ENCODE measurements at places on chromosomes 7 and 10.

DNA sequence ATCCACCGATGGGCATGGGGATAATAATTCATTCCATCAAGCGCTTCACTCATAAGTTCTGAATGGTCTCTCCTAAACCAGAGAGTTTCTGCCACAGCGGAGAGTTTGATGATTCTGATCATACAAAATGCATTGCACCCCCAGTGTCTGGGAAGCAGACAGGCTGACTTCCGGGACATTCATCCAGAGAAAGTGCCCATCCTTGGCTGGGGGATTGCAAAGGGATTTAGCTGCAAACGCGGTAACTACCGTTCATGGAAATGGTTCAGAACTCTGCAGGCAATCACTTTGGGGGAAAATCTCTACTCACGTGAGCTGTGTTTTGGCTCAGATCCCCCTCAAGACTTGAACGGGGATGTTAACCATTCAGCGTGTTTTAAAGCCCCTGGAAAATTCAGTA lies 33.4 kb upstream of the CALN1 start:
- DNase-seq, result no peak

DNA sequence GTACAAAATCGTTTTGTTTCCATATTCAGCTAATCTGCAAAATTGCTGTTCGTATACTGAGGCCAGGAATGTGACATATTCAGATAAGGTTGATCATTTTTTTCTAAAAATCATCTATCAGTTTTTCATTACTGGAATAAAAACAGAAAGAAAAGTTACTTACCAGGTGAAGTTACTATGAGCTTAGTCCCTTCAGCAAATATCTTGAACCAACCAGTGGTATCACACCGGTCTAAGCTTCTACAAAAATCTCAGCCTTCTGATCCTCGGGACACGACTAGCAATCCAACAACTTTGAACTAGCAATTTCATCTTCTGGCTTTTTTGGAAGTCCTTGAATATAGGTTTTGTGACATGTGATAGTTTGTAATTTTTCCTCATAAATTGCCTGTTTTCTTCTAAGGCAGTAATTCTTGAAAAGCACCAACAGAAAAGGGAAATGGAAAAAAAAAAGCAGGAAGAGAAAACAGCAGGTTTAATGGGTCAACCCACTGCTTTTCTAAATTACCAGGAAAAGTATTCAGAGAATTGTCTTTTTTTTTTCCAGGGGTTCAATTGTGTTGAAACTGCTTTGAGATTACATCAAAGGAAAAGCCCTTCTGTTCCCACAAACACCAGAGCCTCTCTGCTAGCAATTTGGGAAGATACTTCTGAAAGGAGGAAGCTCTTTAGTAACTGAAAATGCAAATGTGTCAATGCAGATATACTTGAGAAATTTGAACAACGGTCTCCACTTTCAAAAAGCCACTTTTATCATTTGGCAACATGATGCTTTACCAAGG lies 2.9 kb upstream of the TARP start:
- DNase-seq, result no peak

- no peak for DNase-seq
Measured at GRCh38 chr7:153682628-153683027, 369.6 kb upstream of the DPP6 start.

DNA sequence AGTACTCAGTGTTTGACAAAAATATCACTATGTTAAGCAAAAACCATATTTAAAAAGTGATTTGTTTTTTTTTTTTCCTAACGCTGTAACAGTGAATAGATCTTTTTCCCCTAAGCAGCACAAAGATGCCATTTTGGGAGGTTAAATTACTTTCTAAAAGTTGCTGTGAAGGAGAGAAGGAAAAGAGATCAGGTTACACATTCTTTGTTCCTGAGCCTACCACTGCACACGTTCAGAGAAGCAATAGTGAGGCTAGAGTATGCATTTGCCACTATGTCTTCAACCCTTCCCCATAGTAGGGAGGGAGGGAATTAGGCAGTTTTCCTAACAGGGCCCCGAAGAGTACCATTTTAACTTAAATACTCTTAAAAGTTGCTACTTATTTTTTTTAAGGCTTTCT lies 38.9 kb downstream of the BMPR1A start:
- DNase-seq, result no peak

DNA sequence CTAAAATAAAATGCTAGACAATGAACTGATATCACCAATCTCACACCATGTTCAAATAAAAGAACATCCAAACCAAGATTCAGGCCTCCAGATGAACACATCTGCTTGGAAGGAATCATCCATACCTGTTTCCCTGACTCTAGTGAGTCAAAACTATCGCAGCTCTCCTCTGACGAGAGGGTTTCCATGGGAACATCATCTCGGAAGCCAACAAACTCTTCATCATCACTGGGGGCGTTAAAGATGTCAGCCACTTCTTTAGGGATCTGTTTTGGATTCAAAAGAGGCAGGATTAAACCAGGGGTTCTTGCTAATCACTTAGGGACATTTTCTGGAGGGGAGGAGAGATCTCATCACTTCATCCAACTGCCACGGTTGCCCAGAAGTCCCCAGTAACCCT lies 29.1 kb downstream of the CDCA7L start:
- DNase-seq, result no peak

All from stimulated activated CD4-positive, alpha-beta T cell treated with anti-CD3 and anti-CD28 coated beads, Interleukin-2, amount 100 ng/mL, for 4 hours (primary cell).